CD4-positive, alpha-beta T cell treated with Interleukin-2 at 100 ng/mL for 4 hours (primary cell): ENCODE measurements at places on chromosomes 13 and 19.

- DNase-seq: no peak
Measured at GRCh38 chr19:30718707-30719106, 346.5 kb downstream of the ZNF536 start.

DNA sequence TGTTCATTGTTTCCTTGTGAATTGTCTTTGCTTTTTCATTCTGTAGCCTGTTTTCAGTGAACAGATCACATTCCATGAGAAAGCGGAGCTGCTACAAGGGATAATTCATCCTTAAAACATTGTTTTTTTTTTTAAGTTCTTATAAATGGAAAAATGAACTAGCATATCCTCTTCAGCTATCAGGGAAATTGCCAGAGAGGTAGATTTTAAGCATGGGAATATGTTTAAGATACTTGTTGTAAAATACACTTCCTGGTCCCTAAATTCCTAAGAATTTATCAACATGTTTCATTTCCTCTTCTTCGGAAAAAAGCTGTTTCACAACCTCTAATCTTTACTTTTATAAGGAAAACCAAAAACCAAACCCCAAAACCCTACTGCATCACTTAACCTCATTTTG lies 238.0 kb downstream of the POSTN start:
- no peak for DNase-seq

- DNase-seq: peak; percentile 76
Measured at GRCh38 chr19:48837051-48837524, 797 bp upstream of the HSD17B14 start.

DNA sequence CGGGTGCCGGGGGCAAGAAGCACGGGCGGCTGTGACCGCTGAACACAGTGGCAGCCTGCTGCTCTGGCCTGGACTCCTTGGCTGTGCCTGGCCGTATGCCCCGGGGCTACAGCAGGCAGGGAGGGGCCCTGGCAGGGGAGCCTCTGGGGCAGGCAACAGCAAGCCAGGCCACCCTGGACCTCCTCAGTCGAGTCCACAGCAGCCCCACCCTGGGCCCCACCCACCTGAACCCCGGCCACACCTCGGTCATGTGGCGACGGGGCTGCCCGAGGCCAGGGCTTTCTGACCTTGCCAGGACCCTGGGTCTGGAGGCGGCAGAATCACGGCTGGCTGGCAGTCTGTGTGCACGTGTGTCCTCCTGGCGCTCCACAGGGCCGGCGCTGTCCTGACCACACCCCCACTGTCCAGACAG lies 8.7 kb downstream of the CILP2 start:
- DNase-seq: no peak

DNA sequence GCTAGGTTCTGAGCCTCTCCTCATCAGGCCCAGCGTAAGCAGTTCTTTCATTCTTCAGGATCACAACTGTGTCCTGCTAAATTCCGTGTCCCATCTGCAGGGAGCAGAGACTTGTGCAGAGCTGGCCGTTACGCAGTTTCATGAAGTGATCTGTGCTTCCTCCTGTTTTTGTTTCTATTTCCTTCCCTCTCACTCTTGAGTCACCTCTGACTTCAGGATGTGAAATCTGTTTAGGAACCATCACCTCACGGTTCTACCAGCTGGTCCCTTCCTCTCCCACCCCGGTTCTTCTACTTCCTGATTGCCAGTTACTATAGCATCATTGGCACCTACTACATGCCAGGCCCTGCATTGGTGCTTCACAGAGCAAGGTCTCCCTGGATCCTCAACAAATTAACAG lies 8.5 kb downstream of the MAU2 start:
- no peak for DNase-seq

- DNase-seq: no peak
Measured at GRCh38 chr13:70616847-70617246, 508.6 kb upstream of the KLHL1 start.

- no peak for DNase-seq
Measured at GRCh38 chr13:56706485-56706884, 434.2 kb upstream of the PRR20A start.

- no peak for DNase-seq
Measured at GRCh38 chr13:98994080-98994479, 16.2 kb upstream of the DOCK9 start.

GRCh38 chr13:109436841-109437240 lies 349.5 kb downstream of the IRS2 start:
- no peak for DNase-seq

DNA sequence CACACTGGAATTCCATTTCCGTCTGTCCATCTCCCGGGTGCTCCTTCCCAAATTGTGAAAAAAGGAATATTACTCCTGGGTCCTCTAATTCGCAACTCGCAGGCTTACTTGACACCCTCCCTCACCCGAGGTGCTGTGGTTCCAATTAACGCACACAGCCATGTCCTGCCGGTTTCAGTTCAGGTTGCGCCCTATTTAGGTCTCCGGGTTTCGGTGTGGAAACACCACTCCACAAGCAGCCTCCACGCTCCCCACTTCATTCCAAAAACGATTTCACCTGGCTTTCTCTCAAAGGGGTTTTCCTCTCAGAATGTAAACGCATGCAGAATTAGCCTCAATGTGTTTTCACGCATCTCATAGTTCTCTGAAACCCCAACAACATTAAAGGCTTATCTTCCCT lies 37.9 kb downstream of the NAXD start:
- no peak for DNase-seq

DNA sequence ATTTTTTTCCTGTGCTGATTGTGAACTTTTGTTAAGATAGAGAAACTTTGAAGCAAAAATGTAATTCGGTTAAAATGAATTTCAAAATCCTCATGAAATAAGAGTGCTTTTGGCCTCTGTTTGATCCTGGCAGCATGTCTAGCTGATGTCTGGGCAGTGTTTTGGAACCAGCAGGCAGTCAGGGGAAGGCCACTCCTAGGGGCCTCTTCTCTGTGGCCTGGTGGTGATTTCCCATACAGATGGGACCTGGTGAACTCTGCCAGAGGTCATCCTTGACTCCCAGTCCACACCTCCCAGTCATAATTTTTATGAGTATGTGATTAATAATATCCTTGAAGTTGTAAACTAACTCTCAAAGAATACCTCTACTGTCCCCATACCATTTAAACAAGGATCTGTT lies 226.6 kb downstream of the PCCA start:
- DNase-seq: no peak

GRCh38 chr19:32924200-32924599 lies 47.6 kb downstream of the CEP89 start:
- no peak for DNase-seq

- no peak for DNase-seq
Measured at GRCh38 chr13:110129076-110129475, 177.9 kb downstream of the COL4A1 start.

GRCh38 chr19:50044922-50045321 lies 19.1 kb downstream of the ZNF473 start:
- DNase-seq: no peak

DNA sequence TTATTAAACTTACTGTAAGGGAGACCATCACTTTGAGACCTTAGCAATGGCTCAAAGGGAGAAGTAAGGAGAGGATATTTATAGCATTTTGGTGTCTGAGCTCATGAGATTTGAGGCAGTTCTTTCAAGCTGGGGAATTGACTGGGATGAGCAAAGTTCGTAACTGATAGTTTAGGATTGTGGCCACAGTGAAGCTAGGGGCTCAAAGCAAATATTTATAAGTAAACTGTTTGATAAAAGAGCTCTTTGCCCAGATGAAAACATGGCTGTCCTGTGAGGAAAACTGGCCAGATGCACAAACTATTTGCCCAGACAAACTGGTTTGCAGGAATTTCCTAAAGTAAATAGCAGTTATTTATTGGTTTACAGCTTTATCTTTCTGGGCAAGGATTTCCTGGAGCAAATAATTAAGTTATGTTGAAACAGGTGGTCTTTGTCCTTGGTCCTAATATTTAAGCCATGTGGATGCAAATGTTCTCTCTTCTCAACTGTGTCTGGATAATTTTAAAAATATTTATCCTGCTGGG lies 59.7 kb upstream of the TMTC4 start:
- DNase-seq: no peak

DNA sequence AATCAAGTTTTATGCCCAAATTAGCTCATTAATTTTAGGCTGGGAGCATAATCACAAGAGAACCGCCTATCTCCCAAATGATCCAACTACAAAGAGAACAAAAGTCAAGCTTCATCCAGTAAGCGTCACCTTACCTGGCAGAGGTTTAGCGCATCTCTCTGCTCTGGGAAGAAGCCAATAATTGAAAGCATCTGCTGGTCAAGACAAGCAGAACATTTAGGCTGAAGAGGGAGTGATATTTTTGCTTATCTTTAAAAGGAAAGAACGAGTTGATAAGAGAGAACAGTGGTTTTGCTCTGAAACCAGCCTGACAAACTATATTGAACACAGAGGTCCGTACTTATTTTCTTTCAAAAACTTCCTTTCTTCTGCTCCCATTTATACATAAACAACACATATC lies 242.1 kb downstream of the ENOX1 start:
- no peak for DNase-seq

GRCh38 chr19:48819366-48819816 lies 8.6 kb upstream of the BCAT2 start:
- no peak for DNase-seq

DNA sequence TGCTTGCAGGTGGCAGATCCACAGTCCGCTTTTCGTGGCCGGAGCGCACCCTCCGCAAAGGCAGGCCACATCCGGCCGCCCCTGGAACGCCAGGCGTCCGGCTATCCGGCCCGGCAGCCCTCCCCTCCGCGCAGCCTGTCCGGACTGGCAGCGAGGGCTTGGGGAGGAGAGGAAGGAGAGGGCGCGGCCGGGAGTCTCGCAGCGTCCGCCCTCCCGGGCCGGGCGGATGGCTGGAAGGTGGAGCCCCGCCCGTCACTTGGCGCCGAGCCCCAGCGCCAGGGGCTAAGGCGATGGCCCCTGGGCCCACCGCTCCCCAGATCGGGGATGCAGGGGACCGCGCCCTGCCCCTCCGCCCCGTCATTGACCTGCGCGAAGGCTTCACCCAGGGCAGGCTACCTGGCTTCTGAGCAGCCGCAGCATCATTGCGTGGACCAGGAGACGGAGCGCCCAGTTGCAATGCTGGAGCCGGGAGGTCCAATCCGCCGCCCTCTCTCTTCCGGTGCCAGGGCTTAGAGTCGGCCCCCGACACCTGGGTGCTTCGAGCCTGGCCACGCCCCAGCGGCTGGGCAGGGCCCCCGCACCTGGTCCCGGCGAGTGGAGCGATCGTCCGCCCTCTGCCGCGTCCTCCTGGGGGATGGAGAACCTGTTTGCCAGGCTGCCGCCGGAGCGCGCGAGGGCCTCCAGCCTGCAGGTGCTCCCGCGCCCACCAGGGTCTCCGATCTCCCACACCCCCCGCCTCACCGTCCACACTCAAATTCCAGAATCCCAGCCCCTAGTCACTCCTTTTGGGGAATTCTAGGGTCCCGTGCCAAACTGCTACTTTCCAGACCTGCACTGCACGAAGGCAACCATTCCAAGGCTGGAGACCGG lies at the start of gene FUT1:
Gene FUT1, minus strand, starts transcription at position 146 of the 870 bp plus-strand sequence. CDS start 1,360 bp downstream, outside the sequence.
- DNase-seq: peak; percentile 14

GRCh38 chr19:46537136-46538097 lies 41.8 kb upstream of the PNMA8B start:
- peak; percentile 71 for DNase-seq

DNA sequence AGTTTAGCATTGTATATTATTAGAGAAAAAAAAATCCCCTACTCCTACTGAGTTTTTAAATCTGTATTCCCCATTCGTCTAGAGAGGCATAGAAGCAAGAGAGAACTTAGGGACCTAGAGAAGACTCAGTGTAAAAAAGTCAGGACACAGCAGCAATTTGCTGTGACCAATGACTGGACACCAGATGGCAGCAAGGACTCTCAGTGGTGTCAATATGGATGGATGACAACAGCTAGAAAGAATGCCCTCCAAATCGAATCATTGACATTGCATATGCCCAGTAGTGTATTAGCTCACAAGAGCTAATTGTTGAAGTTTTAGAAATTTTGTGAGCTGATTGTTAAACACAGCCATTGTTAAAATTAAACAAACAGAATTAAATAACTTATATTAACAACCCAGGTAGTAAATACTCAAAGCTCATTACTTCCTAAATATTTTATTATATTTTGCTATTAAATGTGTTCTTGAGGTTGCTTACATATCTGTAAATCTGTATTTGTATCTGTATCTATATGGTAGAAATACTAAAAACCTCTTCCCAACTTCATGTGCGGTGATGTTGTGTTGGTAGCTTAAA lies 43.9 kb downstream of the SIAH3 start:
- peak; percentile 14 for DNase-seq

GRCh38 chr19:56314381-56315076 lies at the start of gene ZSCAN5A:
Gene ZSCAN5A (minus strand): TSS chr19:56314839. CDS start chr19:56225046, 89,793 bp downstream.
- peak; percentile 95 for DNase-seq

- DNase-seq: no peak
Measured at GRCh38 chr19:5308451-5309437, 31.9 kb downstream of the PTPRS start.

- DNase-seq: no peak
Measured at GRCh38 chr19:5954293-5954692, 23.6 kb downstream of the RANBP3 start.

- no peak for DNase-seq
Measured at GRCh38 chr19:17114414-17114831, 38.8 kb downstream of the MYO9B start.

DNA sequence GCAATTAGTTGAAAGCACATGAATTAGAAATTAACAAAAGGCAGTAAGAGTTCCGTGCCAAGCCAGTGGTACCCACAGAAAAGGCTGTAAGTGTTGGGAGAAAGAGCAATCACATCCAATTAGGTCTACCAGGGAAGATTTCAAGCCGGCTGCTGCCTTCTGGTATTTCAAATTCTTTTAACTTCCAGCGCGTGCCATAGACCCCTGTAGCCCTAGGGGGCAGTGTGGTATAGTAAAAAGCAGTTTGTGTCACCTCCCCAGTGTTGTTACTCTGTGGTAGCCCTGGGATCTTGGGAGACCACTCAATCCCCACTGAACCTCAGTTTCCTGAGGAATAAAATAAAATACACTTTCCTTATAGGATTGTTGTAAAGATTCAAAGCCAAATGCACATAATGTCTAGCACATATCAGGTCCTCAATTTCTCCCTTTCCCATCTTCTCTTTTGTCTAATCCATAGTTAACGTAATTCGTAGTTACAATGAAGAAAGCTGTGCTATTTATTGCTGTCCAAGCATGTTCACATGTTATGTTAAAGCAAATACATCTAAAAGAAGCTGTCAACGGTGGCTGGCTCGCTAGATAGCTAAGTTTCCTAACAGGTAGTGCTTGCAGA lies 230.2 kb downstream of the TDRD3 start:
- no peak for DNase-seq

GRCh38 chr19:51366389-51367254 lies 434 bp upstream of the ETFB start:
- peak; percentile 94 for DNase-seq

DNA sequence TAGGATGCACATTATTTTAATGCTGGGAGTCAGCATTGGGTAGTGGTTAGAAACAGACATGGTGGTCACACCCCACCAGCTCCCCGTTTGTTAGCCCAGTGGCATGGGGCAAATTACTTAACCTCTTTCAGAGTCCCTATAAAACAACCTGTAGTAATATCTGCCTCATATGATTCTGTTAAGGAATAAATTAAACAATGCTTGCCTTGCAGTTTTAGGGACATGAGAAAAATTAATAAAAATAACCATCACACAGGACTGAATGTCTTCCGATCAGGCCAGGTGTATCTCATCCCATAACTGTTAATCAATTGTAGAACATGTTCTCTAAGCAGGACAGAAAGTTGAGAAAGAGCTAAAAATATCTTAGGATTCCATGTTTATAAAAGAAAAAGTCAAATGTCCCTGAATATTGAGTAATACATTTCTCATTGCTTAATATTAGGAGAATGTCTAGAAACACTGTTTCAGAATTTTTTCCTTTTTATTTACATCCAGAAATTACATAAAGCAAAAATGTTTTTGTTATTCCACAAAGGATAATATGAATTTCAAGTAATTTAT lies 196.5 kb downstream of the GPC6 start:
- no peak for DNase-seq

- DNase-seq: no peak
Measured at GRCh38 chr13:49864509-49864908, 71.6 kb downstream of the SPRYD7 start.
